ENCODE measurements at places on chromosomes 16 and 17.
A peak's percentile ranks its signal among the peaks of the same experiment; 100 is the strongest.

GRCh38 chr17:4854111-4854681 lies 21.1 kb downstream of the MINK1 start:
- DNase-seq, result no peak

GRCh38 chr16:5595849-5596248 lies 498.3 kb upstream of the EEF2KMT start:
- DNase-seq, result no peak

DNA sequence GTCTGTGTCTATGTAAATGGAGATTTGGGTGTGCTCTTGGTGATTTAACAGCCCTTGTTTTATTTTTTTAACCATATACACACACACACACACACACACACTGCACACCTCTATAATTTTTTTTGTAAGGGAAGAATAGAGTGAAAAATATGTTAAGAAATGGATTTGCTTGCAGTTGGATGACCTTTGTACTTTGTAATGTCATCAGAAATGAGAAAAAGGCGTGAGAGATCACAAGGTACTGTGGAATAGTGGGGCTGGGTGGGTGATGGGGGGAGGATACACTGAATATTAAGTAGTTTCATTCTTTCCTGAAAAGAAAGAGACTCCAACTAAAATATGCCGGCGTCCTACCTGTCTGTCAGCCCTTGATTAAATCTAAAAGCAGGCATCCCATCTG lies 38.7 kb downstream of the SALL1 start:
- DNase-seq, result no peak

DNA sequence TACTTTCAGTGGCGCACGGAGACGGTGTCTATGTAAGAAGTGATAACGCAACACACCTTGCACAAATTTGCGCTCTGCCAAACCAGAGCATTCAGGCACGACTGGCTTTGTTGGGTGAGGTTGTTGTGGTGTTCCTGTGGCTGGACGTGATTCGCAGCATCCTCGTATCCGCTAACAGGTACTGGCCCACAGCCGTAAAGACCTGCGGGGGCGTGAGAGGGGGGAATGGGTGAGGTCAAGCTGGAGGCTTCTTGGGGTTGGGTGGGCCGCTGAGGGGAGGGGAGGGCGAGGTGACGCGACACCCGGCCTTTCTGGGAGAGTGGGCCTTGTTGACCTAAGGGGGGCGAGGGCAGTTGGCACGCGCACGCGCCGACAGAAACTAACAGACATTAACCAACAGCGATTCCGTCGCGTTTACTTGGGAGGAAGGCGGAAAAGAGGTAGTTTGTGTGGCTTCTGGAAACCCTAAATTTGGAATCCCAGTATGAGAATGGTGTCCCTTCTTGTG lies 510.9 kb downstream of the KCNJ18 start:
- DNase-seq, result no peak

DNA sequence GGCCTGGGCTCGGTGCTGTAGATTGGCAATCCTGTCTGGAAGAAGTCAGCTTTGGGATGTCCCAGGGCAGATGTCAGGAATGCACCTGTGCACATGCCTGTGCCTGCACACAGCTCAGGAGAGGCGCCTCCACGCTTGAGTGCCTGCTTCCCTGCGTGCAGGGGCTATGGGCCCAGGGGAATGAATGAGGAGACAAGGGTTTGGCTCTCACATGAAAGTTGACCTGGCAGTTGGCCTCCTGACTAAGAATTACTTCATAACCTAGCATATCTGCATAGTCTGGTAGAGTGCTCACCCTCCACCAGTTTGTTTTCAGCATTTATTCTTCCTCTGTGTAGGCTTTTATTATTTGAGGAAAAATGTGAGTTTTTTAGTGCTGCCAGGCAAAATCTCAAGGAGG lies 50.0 kb downstream of the PLD6 start:
- no peak for DNase-seq

DNA sequence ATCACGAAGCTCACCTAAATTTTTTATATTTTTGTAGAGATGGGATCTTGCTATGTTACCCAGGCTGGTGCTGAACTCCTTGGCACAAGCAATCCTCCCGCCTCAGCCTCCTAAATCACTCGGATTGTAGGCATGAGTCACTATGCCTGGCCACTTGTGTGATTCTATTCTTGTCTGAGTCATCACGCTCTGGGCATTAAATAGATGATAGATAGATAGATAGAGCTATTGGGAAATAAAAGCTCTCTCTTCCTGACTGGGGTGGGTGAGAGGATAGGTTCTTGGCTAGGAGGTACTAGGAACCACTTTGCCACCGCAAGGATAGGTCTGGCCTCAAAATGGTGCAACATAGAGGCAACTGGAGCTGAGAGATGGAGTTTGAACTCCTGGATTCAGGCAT lies 21.4 kb upstream of the CACNG3 start:
- no peak for DNase-seq

DNA sequence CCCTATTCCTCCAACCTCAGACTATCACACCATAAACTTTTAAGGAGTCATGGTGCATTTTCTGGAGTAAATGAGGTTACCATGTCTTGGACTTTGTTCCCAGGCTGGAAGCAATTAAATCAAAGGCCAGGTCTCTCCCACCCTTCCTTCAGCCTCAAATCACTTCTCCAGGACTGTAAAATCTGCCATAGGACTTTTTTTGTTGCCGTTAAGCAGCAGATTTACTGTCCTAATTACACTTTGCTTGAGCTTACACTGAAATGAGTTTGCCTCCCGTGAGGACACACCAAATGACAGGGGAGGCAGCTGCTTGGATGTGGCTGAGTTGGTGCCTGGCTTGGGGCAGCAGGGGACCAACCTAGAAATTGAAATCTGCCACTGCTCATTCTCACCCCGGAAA lies 14.7 kb downstream of the DCAKD start:
- DNase-seq, result no peak

DNA sequence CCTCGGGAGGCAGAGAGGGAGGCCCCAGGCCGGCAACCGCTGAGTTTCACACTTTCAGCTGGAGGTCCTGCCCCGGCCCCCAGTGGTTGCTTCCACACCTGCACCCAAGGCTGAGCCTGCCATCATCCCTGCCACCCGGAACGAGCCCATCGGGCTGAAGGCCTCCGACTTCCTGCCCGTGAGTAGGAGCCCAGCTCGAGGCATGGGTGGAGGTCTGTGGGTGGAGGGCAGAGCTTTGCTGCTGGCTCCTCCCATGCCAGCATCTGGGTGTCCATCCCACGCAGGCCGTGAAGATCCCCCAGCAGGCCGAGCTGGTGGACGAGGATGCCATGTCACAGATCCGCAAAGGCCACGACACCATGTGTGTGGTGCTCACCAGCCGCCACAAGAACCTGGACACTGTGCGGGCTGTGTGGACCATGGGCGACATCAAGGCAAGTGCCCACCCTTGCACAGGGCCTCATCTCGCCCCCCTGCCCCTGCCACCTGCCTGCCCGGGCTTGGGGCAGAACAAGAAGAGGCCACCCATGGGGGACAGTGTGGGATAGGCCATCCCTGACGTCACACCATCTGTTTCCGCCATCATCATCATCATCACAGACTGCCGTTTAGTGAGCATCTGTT lies 19.6 kb downstream of the KATNB1 start:
- no peak for DNase-seq

- peak; percentile 58 for DNase-seq
Measured at GRCh38 chr17:57130708-57131461, 45.8 kb downstream of the AKAP1 start.

- DNase-seq, result peak; percentile 2
Measured at GRCh38 chr16:5604770-5605169, 507.2 kb upstream of the EEF2KMT start.

GRCh38 chr17:14514973-14515372 lies 214.1 kb downstream of the HS3ST3B1 start:
- DNase-seq, result no peak

DNA sequence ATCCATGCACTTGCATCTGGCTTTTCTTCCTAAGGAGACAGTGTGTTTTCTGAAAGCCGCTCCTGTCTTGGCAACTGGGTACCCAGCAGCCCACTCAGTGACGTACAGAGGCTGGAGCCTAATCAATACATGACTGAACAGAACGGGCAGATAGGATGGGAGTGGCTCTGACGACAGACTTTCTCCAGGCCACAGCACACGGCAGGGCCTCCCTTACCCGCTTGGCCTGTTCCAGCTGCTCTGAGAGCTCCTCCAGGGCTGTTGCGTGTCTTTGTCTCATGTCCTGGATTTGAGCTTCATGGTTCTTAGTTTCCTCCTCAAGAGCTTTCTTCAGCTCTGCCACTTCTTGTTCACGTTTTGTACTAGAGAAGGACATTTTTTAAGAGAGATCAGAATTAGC lies 64.9 kb downstream of the NDEL1 start:
- no peak for DNase-seq

- peak; percentile 27 for DNase-seq
Measured at GRCh38 chr17:39903158-39903884, 15.1 kb downstream of the GSDMB start.

DNA sequence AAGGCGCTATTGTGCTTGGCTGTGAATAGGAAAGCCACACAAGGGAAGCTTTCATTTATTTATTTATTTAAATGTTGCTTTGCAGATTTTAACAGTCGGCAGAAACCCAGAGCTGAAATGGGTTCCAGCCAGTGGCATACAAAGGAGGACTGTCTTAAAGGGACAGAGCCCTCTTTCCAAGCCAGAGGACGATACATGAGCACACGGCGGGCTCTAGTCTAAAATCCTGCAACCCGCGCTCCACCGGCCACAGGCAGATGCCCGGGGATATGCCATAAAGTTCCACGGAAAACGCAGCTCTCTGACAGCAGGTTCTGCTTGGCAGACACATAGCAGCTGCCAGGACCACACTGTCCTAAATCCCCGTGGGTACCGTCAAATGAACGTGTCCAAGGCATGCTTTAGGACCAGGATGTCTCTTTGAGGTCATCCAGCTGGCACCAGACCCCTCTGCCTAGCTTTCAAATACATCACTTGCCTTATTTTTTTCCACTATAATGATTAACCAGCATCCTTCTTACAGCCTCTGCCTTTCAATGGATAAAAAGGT lies 64.6 kb downstream of the CYTH1 start:
- DNase-seq, result no peak

Measured in stimulated activated naive B cell treated with anti-CD40 and anti-IgM and Interleukin-4, amounts not matched to agents 10 μg/mL and 1 μg/mL and 100 μg/mL, for 72 hours (primary cell).